Camera-type eye (tissue), 1 donor: ENCODE measurements at places on chromosomes 7 and 10. TPM values are rescaled to one million over a fixed set of nuclear protein-coding genes. Genes with fewer than 3 reads are reported as not detected.

Gene ARHGAP22
- 7.0 TPM for total RNA-seq

Gene BHLHA15
- 1.2 TPM for total RNA-seq

Gene GLCCI1
- total RNA-seq, result 69.4 TPM

Gene KIAA1549
- 16.4 TPM for total RNA-seq
